ENCODE measurements at places on chromosomes 7 and 10.

DNA sequence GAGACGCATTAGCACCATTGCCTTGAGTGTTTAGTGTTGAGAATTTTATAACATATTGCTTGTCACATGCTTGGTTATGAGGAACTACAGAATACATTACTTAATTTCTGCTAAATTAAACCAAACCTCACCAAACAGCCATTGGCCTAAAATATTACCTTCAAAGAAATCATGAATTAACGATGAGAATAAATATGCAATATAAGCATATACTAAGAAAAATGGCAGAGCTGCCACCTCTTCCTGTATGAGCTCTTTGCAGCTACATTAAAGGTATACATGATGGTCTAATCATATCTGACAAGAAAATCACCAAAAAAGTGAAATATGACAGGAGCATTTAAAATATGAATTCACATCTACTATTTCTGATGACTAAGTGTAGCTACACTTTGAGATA is 5.2 kb upstream of the RHEB start:
- DNase-seq = no peak

DNA sequence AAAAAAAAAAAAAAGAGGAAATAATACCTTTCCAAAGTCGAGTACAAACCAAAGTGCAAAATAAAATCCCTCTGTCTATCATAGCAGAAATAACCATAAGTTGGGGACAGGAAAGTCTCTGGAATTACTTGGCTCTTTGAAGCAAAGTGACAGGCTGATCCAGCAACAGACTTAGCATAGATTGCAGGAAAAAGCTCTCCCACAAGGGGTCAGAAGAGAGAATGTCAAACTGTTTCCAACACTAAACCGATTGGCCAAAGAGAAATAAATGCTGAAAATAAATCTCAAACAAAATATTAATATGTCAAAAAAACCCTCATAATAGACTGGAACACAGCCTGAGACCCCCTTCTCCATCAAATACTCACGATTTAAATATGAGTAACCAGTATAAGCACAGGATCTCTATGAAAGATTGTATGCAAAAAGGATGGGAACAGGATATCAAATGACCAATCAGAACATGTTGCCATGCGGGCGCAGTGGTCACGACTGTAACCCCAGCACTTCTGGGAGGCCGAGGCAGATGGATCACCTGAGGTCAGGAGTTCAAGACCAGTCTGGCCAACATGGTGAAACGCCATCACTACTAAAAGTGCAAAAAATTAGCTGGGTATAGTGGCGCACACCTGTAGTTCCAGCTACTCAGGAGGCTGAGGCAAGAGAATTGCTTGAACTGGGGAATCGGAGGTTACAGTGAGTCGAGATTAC is 1000.7 kb upstream of the LRRN3 start:
- no peak for DNase-seq

- no peak for DNase-seq
Measured at GRCh38 chr10:108180878-108181277, 1016.4 kb upstream of the SORCS1 start.

DNA sequence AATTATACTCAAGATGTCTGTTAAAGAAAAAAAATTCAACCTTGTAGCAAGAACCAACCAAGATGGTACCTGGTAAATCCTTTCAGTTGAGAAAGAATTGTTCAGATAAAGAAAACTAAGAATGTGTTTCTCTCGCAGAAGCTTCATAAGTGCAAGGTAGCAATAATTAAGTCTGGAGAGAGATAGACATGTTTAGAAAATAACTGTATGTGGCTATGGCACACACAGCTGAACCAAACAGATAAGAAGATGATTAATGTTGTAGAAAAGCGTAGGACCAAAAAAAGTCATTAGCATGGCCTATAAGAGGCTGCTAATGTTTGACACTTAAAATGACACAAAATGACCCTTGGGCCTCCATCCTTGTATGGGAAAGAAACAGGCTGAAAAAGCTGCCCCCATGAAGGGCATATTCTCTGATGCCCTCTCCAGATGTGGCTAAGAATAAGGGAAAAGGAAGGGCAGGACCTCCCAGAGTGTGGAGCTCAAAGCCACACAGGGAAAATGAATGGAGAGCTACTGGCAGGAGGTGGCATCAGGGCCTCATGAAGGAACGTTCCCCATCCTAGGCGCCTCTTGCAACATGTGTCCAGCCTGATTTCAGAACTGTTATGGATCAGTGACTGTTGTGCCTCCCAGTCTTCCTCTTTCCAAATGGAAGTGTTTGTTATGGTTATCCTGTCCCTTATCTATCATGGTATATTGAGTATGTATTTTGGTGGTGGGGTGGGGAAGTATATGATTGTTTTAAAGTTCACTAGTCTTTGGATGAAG is 30.7 kb downstream of the TLL2 start:
- DNase-seq = no peak

DNA sequence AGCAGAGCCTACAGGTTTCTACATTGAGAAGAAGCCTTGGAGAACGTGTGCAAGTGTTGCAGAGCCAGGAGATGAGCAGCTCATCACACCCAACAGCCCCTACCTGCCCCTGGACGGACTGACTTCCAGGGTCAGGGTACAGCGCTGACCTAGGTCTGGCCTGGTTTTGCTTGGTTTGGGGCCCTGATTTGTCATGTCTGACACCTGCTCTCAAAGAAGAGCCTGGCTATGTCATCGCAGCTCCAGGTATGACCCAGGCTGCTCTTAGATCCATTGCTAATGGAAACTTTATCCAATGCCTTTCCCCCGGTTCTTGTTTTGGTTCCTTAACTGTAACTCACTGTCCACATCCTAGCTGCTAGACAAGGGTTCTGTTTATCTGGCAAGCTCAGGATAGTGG is 149.5 kb downstream of the CXCL12 start:
- no peak for DNase-seq

DNA sequence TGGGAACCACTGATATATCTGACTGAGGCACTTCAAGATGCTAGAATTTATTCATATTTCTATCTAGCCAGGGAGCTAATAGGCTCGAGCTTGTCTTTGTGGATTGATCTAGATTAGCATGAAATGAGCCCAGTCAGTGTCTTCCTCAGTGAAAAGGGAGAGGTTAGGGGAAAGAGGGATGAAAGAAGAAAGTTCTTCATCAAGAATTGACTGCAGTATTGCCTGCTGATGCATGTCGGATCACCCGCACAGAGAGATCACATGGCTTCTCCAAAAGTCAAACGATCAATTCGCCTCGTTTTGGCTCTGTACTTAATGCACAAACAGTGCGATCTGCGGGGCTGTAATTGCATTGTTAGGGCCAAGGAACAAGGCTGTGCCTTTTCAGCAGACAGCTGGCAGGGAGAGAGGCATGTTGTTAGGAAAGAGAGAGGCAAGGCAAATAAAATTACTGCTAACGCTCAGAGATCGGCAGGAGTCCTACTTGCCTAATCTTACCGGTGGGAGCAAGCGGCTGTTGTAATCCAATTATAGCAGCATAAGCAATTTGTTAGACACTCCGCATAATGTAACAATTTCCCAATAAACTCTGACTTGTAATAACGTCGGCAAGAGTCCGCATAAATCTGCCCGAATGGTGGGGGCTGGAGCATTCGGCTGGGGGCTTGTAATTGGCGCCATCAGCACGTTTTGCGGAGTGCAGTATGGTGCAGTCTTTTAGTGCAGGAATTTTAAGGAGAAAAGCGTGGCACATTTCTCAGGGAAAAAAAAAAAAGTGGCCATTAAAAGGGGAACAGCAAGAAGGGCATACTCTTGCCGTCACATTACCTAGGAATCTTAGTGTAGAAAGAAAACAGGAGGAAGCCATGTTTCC is 102.1 kb downstream of the POLL start:
- DNase-seq = no peak

- no peak for DNase-seq
Measured at GRCh38 chr7:155991470-155991869, 179.2 kb upstream of the SHH start.

- DNase-seq = no peak
Measured at GRCh38 chr10:50641626-50642025, 17.9 kb upstream of the SGMS1 start.

DNA sequence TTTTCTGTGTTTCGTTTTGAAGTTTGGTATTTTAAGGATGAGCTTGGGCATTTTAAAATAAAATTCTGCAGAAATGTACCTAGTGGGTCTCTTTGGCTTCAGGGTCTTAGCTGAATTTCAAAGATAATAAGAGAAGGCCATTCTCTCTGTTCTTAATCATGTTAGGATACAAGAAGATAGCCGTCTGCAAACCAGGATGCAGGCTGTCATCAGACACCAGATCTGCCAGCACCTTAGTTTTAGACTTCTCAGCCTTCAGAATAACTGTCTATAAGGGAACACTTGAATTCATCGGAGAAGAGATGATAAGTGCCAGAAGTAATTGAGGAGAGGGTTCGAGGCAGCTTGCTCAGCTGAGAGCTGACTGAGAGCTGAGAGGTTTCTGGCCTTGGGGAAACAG is 202.1 kb downstream of the REEP3 start:
- no peak for DNase-seq

- no peak for DNase-seq
Measured at GRCh38 chr7:120586571-120586970, 271.4 kb downstream of the TSPAN12 start.

- DNase-seq = peak; percentile 38
Measured at GRCh38 chr7:158829021-158829341, 328 bp downstream of the ESYT2 start.

DNA sequence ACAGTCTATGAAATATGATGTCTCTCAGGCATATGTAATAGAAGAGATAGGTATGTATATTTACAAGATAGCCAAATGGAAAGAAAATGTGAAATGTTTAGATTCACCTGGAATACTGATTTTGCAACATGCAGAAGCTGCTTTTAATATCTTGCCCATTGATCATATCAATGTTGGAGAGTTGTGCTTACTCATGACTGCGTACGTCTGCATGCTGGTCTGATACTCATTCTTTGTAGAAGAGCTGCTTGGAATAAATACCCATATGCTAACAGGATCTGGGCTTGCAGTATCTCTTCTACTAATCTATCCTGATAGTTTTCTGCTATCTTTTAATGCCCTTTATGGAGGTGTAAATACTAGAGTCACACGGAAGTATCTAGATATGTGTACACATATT is 120.6 kb upstream of the FOXP2 start:
- no peak for DNase-seq

- no peak for DNase-seq
Measured at GRCh38 chr10:97011397-97011796, 174.4 kb downstream of the SLIT1 start.

- no peak for DNase-seq
Measured at GRCh38 chr10:21726601-21727225, 192.7 kb downstream of the MLLT10 start.

DNA sequence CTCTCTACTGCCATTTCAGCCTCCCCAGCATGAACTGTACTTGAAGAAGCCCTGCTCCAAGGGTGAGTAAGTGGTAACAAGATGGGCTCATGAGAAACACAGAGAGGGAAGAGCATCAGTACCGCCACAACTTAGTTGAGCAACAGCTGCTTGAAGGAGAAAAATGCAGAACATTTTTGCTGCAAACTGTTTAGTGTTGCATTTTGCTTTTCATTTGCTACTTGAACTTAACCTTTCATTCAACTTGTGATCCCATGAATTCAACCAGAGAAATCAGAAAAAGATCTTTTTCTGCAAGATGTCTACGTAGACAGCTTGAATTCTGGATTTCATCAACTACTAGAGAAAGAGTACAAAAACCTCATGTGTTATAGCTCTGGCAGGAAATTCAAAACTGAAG is 40.7 kb downstream of the ANK3 start:
- no peak for DNase-seq
